ENCODE measurements at places on chromosomes 7 and 10.
A peak's percentile ranks its signal among the peaks of the same experiment; 100 is the strongest.

DNA sequence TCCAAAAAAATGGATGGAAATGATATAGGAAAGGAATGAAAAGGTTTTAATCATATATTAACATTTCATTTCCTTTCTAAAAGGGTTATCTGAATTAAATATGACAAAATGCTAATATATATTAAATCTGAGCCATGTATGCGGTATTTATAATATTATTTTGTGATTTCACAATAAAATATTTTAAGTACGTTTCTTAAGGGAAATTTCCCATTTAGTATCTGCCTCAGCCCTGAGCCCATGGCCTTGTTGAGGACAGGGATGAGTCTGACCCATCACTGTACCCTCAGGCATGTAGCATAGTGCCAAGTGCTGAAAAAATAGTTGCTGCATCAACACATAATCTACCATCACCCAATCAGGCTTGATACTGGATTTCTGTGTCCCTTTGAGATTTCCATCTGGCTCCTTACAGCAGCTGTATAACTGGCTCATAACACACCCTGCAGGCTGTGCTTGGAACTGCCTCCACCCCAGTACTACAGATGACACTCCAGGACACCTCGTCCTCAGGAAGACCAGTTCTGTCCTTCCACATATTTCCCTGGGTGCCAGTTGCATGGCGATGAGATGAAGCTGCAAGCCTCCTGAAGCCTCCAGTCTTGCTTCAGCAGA is 59.4 kb upstream of the ASAH2 start:
- DNase-seq, result no peak

DNA sequence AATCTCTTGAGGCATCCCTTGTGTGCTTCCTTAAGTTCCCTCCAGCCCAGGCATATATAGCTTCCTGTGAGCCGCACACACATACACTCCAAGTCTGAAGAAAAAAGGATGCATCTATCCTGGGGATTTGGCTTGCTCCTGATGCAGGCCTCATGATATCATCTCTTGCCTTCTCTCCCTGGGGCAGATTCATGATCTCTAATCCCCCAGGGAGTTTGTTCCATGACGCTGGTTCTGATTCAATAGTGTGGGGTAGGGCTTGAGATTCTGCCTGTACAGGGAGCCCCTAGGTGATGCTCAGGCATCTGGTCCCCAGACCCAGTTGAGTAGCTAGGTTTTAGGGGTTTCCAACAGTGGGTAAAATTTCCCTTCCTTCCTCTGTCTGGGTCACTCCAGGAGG is 1.5 kb downstream of the PON1 start:
- DNase-seq, result peak; percentile 52

DNA sequence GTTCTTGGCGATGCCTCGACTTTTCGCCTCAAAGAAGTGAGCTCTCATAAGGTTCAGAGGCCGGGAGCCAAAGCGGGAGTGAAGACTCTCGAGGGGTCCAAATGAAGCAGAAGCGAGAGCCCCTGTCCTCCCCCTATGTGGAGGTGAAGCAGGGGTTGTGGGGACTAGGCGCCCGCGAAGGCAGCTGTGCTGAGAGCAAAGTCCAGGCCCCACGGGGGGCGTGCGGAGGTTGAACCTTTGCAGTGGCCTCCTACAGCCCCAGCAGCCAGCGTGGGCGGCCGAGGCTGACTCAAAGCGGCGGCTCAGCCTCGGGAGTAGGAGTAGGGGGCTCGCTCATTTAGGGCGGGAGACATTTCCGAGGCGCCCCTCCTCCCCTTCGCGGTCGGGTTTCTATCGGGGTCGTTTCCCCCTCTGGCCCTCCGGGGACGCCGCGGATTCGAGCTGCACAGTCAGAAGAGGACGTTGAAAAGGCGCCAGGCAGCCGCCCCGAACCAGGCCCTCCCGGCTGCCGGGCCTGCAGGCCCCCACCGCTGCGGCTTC is 553 bp upstream of the ADD3 start:
- DNase-seq, result no peak

GRCh38 chr10:101284101-101284743 is 55.0 kb upstream of the LBX1 start:
- DNase-seq, result no peak

DNA sequence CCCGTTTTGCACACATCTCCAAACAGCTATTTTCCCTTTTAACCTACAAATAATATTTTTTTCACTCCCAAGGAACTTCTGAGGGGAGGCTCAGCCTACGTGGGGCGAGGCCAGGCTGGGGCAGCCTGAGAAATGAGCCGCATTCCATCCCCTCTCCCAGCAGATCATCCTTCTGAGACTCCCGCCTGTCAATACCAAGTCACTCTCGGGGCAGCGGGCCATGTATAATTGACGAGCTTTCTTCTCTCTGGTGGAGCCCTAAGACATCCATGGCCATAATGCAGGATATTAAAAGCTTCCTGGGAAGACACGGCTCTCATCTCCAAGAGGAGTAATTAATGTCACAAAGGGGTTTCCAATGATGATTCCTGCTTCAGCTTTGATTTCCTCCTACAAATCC is 37.8 kb upstream of the CHST15 start:
- DNase-seq, result no peak

DNA sequence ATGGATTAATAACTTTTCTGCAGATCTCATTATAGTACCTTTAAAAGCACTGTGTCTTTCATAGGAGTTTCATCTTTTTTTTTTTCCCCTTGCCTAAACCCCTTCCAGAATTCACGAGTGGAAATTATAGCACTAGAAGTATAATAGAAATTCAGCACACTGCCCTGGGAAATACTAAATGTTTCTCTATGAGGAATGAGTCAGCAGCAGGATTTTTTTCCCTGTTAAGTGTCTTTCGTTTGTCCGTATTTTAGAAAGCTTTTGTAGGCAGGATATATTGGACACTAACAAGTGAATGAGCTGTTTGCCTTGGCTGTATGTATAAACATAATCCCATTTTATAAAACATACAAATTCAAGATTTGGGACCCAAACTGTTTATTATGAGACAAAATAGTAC is 105.8 kb downstream of the EXOC4 start:
- no peak for DNase-seq

DNA sequence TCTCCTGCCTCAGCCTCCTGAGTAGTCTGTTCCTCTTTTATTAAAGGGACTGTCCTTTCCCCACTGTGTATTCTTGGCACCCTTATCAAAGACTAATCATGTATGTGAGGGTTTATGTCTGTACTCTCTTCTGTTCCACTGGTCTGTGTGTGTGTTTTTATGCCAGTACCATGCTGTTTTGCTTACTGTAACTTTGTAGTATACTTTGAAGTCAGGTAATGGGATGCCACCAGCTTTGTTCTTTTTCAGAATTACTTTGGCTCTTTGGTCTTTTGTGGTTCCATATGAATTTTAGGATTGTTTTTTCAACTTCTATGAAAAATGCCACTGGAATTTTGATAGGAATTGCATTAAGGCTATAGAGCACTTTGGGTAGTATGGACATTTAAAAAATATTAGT is 14.1 kb upstream of the AMZ1 start:
- no peak for DNase-seq

DNA sequence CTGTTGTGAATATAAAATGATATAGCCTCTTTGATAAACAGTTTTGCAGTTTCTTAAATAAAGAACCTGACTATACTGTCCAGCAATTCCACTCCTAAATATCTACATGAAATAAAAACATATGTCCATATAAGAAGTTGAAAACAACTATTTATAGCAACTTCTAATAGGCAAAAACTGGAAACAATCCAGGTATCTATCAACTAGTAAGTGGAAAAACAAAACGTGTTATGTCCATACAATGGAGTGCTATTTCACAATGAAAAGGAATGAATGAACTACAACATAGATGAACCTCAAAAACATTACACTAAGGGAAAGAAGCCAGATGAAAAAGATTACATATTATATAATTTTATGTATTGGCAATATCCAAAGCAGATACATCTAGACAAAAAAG is 268.9 kb downstream of the CSTF2T start:
- DNase-seq, result no peak
